Activated CD4-positive, alpha-beta T cell treated with anti-CD3 and anti-CD28 coated beads for 4 hours (primary cell): ENCODE measurements at places on chromosomes 11 and 22.

- DNase-seq = no peak
Observed at GRCh38 chr11:61921446-61921845, 4.1 kb upstream of the RAB3IL1 start.

DNA sequence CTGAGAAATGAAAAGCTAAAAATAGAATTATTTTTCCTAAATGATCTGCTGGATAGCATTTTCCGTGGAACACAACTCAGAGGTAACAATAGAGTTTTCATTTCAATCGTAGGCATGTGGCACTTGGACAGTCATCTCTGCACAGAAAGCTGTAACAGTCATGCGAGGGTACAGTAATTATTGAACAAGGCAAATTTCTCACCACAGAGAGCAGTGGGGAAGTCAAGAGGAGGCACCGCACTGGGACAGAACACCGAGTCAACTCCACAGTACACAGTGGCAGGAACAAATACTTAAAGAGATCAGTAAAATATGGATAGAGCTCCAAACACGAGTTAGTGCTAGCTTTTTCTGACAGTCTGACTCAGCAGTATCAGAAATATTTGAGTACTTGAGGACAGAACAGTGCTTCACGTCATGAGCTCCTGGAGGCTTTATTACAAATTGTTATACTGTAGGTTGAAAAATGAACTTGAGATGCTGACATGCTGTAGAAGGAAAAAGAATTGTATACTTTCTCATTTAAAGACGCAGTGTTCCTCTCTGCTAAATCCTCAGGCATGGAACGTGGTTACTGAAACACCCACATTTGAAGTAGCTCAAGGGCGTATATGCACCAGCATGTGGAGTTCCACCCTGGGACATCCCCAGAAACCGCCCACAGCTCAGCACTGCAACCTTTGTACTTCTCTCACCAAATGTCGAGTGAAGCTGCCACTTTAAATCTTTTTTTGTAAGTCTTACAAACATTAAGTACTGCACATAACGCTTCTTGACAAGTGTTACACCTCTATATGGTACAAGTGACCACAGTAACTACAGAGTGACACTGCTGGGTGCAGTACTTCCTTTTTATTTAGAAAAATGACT is 27.4 kb upstream of the YPEL1 start:
- peak; percentile 49 for DNase-seq

DNA sequence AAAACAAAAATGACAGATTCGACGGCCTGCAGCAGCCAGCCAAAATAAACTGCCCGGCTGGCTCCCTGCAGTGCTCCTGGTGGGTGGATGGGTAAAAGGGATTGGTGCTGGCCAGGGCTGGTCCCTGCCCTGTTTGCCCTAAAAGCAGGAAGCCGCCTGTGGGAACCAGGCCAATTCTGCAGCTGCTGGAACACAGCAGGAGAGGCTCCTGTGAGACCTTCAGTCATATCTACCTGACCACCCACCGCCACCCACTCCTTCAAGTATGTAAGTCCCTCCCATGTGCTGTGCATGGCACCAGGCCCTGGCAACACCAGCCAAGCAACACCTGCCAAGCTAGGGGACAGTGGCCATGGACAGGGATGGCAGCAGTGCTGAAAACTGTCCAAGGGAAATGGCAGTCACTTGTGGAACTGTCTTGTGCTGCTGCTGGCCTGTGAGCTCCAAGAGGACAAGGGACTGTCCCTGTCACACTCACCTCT is 48.7 kb upstream of the ARFGAP3 start:
- DNase-seq = no peak

DNA sequence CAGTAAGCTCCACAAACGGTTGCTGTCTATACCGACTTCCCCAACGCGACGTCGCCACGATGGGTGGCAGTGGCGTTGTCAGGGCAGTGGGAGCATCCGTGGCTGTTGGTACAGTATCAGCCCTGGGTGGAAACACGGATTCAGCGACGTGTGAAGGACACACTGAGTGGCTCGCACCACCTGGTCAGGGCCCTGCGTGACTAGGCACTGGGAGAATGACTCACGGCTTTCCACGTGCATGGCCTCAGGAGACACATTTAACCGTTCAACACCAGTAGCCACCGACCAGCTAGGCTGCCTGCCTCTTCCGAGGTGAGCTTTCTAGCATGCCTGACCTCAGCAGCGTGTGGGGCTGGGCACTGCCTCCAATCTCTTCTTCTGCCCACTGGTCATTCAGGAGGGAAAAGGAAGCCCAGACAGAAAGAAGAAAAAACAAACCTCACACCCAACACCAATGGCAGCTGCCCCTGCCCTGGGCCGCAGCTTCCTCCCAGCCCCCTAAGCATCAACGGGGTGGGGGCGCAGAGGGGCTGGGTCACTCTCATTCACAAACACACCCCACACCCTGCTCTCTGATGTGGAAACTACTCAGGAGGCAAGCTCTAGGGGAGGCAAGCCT is 59.0 kb downstream of the MYH9 start:
- DNase-seq = peak; percentile 48

DNA sequence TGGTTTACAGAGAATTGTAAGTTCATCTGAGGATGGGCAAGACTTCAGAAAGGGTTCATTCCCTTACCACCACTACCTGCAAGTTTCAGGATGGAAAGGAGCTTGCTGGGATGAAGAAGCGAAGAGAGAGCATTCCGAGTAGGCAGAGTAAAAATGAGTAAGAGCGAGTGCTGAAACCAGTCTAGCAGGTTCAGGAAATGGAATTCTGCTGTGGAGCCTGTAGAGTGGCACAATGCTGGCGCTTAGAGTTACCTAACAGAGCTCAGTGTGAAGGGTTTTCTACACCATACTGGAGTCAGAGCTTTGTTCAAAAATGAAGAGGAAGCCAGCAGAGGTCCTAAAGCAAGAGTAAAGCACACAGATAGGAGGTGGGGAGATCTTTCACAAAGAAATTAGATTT is 179.2 kb upstream of the ZC3H12C start:
- DNase-seq = no peak

GRCh38 chr11:44814881-44815592 is 88.3 kb downstream of the TSPAN18 start:
- DNase-seq = no peak

DNA sequence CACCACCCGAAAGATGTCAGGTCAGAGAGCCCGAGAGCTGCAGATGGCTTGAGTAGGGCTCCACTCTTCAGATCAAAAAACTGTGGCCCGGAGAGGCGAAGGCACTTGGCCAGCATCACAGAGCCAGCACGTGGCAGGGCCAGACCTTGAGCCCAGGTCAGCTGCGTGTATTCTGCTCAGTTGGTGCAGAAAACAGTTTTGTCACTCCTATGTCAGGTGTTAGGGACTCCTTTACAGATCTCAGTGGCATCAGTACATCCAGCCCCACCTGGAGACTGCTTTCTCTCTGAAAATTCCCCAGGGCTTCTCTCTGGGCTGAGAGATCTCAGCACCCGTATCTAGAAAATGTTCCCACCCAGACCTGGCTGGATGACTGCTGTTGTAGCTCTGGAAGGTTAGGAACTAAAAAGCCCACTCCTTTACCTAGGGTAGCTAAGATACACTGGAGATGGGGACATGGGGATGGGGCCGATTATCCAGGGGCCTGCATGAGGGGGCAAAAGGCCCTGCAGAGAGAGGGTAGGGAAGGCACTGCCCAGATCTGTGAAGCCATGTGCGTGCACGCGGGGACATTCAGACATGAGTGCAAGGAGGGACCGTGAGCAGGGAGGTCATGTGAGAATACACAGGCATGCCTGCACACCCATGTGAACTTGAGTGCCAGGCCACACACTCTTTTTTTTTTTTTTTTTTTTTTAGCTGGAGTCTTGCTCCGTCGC is 3.4 kb downstream of the APOA1 start:
- DNase-seq = no peak

DNA sequence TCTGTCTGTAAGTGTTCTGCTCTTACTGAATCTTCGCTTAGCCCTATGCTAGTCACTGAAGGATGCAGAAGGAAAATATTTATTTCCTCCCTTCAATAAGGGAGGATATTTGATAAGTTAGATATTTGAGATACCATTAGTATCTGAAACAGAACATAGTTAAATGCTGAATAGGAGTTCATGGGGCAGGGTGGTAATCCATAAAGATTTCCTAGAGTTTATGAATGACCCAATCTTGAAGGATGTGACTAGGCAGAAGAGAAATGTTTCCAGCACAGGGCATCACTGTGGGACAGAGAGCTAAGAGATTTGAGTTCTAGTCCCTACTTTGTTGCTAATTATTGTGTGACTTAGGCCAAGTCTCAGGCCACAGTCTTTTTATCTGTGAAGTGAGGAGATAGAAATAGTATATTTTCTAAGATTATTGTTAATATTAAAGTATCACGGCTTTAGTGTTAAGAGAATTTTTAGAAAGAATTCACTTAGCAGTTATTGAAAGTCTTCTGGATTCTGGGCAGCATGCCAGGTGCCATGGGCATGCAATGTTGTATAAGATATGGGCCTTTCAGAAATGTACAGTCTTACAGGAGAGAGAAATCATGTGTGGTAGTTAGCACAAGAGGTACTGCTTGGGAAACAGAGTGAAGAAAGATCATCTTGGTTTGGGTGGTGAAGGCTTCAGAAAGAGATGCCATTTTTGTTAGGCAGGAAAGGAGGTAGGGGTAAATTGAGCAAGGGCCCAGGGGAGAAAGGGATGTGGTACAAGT is 24.0 kb downstream of the SWAP70 start:
- no peak for DNase-seq

DNA sequence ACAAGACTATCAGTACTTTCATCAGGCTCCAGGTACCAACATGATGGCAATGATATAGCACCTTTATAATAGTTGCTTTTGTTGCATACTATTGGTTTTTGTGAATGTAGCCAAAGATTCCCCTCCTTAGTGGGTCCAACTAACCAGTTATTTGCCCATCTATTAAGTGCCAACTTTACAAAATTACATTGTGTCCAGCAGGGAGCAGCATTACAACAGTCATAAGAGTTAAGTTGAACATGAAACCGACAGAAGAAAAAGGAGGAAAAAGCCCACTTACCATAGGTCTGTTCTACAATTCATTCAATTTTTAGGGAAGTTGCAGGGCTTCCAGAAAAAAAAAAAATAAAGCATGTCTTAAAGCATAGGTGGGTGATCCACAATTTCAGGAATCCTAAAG is 21.6 kb downstream of the IMMP1L start:
- DNase-seq = no peak

- no peak for DNase-seq
Observed at GRCh38 chr22:43745411-43745770, 66.7 kb downstream of the EFCAB6 start.

DNA sequence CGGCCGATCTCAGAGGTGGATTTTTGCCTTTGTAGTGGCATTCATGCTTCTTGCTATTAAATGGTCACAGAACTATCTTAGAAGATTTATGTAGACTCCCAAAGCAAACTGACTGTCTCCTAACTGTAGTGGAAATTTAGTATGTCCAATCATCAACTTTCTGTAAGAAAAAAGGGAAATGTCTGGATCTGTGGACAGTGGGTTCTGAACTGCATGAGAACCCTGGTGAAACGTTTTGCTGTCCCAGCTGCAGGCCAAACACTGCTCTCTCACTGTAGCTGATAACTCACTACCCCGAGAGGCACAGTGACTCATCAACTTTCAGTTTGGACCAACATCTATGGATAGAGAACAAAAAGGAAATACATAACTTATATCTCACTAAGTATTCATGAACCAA is 387.1 kb downstream of the SOX6 start:
- no peak for DNase-seq

DNA sequence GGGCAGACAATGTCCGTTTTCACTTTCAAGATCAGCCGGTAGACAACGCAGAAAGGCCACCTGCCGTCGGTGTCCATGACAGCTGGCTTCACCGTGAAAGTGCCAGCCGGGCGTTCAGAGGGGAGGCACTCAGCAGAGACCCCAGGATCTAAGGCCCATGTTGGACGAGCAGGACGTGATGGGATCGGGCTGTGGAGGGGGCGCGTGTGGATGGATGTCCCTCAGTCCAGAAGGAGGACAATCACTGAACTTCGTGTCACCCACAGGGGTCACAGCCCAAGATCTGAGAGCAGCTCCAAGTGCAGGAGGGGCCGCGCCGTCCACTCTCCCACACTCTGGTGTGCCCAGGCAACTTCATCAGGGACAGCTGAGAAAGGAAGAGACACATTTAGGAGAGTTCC is 164.4 kb downstream of the BRD1 start:
- no peak for DNase-seq

DNA sequence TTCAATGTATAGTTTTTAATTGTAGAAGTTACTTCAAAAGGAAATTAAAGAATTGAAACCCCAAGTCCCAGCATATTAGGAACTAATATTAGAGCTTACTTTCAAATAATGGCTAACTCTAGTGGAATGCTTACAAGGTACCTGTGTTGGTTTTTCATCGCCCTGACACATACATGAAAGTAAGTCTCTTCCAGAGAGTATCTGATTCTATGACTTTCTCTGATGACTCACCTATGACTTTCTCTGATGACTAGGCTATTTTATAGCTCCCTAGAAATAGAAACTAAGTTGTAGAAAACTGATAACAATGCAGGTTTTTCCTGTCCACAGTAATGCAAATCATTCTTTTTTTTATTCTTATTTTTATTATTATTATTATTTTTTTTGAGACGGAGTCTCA is 33.6 kb upstream of the MMP7 start:
- DNase-seq = no peak
